ENCODE measurements at places on chromosomes 16 and 17. TPM values are rescaled to one million over a fixed set of nuclear protein-coding genes. Genes with fewer than 3 reads are reported as not detected.
A peak's percentile ranks its signal among the peaks of the same experiment; 100 is the strongest.

Gene PRR35
- not detected for total RNA-seq

Gene TSNAXIP1
- 0.47 TPM for total RNA-seq

Gene DDX28
- 19.5 TPM for total RNA-seq

Gene PIK3R5
- 0.05 TPM for total RNA-seq

- DNase-seq: peak; percentile 99
Measured at GRCh38 chr17:63741408-63742173, at the start of gene STRADA. TSS of gene STRADA (minus strand) at chr17:63741799. CDS start at chr17:63728369, 13,430 bp downstream.

GRCh38 chr16:66516509-66516807 is 33.5 kb downstream of the TK2 start:
- no peak for DNase-seq

DNA sequence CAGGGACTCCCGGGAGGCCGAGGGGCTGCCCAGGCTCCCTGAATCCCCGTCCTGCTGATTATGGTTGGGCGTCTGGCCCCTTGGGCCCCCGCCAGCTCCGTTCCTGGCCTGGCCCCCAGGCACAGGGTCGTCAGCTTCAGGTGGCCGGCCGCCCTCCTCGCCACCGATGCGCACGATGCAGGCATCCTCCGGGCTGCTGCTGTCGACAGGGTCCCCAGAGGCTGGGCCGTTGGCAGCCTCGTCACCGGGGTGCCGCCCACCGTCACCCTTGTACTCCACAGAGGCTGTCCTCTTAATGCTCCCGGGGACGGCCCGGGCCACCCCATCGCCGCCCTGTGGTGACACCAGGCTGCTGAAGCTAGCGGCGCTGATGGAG is 60.4 kb downstream of the PRMT7 start:
- no peak for DNase-seq

GRCh38 chr16:84667600-84668309 is 19.4 kb downstream of the KLHL36 start:
- peak; percentile 32 for DNase-seq

- no peak for DNase-seq
Measured at GRCh38 chr17:31609996-31610910, 218.8 kb downstream of the RAB11FIP4 start.

DNA sequence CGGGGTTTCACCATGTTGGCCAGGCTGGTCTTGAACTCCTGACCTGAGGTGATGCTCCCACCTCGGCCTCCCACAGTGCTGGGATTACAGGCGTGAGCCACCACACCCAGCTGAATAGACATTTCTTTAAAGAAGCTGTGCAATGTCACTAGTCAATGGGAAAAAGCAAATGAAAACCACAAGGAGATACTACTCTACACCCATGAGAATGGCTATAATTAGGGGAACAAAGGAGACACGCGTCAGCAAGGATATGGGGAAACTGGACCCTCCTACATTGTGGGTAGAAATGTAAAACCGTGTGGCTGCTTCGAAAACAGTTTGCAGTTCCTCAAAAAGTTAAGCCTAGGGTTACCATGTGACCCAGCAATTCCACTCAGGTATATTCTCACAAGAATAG is 103.4 kb downstream of the VPS53 start:
- DNase-seq: no peak

DNA sequence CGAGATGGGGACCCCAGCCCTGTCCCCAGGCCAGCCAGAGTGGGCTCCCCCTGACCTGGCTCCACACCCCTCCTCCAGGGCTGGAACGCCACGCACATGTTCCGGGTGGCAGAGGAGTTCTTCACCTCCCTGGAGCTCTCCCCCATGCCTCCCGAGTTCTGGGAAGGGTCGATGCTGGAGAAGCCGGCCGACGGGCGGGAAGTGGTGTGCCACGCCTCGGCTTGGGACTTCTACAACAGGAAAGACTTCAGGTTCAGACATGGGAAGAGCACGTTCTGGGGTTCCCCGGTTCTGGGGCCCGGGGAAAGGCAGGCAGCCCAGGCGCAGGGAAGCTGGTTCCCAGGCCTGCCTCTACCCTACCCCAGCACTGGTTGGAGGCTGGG is 4.6 kb downstream of the ACE start:
- DNase-seq: no peak

- DNase-seq: no peak
Measured at GRCh38 chr16:10892782-10893318, 15.8 kb downstream of the CIITA start.

DNA sequence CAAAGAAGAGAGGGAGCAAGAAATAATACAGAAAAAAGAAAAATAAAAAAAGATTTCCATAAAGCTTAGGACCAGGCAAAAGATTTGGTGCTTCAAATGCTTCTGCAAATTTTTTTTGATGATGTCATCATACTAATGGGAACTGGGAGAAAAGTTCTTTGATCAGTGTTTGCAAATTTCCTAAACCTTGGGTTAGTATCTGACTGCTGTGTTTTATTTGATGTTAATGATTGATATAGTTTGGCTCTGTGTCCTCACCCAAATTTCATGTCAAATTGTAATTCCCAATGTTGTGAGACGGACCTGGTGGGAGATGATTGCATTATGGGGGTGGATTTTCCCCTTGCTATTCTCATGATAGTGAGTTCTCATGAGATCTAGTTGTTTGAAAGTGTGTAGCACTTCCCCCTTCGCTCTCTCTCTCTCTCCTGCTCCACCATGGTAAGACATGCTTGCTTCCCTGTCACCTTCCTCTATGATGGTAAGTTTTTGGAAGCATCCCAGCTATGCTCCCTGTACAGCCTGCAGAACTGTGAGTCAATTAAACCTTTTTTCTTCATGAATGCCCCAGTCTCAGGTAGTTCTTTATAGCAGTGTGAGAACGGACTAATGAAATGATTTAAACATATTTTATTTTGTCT is 72.6 kb downstream of the TMEM100 start:
- DNase-seq: no peak

Data from dermis blood vessel endothelial cell (primary cell).